ENCODE measurements at places on chromosomes 5 and 9. TPM values are rescaled to one million over a fixed set of nuclear protein-coding genes. Genes with fewer than 3 reads are reported as not detected.

Gene SLCO6A1
- under 0.01 TPM for total RNA-seq

Gene HMCN2
- total RNA-seq: not detected

Gene PCDH1
- total RNA-seq: 3.5 TPM

Gene NSG2
- total RNA-seq: under 0.01 TPM

Gene SH2D3C
- total RNA-seq: 0.43 TPM

Gene IFNA13
- total RNA-seq: not detected

Gene LEAP2
- 0.32 TPM for total RNA-seq

Gene HMMR
- 10.0 TPM for total RNA-seq

Gene KCNV2
- total RNA-seq: not detected

Gene PCDHB15
- under 0.01 TPM for total RNA-seq

Gene LIX1
- total RNA-seq: under 0.01 TPM

Gene ITK
- 1.3 TPM for total RNA-seq

Gene FOXB2
- total RNA-seq: not detected

Gene IFNK
- total RNA-seq: not detected

Gene FBP2
- total RNA-seq: not detected

Gene SLC24A2
- not detected for total RNA-seq

Gene TRPM6
- total RNA-seq: under 0.01 TPM

Gene MYORG
- total RNA-seq: 0.64 TPM

Gene PCDHB10
- total RNA-seq: under 0.01 TPM

Gene UNC5A
- not detected for total RNA-seq

Gene PCDHB3
- total RNA-seq: 0.43 TPM

Gene FYB1
- total RNA-seq: not detected

Gene FAM151B
- 8.6 TPM for total RNA-seq

Gene INSL4
- total RNA-seq: not detected

Gene EIF4E1B
- not detected for total RNA-seq

Gene PCDHGC4
- total RNA-seq: 2.6 TPM

Gene SPINK7
- total RNA-seq: not detected

Gene TMEM174
- not detected for total RNA-seq

Gene FAM153A
- total RNA-seq: not detected

Measured in fibroblast of villous mesenchyme (primary cell).